ENCODE measurements at places on chromosomes 3 and 15.

GRCh38 chr3:151923901-151924300, 50.5 kb downstream of the SUCNR1 start:
- DNase-seq = no peak

DNA sequence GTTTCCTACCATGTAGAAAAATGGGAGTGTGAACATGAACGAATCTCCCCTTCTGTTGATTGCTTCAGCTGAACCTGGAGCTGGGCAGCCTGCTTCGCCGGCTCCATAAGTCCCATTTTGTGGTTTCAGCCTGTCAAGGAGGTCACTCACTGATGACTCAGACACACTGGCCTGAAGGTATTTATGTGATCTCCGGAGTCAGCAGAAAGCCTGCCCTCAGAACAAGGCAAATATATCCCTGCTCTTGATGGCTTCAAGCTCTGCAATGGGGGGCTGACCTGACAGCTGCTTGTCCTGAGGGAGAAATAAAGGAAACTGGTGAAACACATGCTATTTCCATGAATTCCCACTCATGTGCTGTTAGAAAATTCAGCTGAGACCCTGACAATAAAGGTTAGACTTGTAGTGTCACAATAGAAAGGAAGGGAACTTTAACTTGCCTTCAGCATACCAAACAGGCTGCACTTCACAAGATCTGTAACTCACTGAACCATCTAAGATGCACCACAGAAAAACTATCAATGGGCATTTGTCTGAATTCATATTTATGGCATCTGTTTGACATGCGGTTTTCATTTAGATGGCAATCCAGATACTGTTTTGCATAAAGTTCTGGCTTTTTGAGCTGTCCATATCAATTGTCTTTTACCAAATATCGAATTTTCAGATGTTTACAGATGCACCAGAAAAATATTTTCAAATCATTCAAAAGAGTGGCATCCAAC, 282.0 kb upstream of the VEPH1 start:
- DNase-seq = no peak

GRCh38 chr3:4754180-4755086, 224.8 kb upstream of the BHLHE40 start:
- DNase-seq = no peak

- DNase-seq = no peak
These were observed 67.4 kb downstream of the CBLB start for GRCh38 chr3:105801397-105801796.

DNA sequence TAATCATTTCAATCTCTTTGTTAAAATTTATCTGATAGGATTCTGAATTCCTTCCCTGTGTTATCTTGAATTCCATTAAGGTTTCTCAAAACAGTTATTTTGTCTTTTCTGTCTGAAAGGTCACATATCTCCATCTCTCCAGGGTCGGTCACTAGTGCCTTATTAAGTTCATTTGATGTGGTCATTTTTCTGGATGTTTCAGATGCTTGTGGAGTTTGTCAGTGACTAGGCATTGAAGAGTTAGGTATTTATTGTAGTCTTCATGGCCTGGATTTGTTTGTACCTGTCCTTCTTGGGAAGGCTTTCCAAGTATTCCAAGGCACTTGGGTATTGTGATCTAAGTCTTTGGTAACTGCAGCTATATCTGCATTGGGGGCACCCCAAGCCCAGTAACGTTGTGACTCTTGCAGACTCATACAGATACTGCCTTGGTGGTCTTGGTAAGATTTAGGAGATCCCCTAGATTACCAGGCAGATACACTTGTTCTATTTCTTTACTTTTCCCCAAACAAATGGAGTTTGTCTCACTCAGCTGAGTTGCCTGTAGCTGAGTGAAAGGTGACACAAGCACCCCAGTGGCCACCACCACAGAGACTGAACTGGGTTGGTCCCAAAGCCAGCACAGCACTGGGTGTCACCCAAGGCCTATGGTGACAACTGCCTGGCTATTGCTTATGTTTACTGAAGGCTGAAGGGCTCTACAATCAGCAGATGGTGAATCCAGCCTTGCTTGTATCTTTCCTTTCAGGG, 18.9 kb upstream of the SLC27A2 start:
- no peak for DNase-seq

DNA sequence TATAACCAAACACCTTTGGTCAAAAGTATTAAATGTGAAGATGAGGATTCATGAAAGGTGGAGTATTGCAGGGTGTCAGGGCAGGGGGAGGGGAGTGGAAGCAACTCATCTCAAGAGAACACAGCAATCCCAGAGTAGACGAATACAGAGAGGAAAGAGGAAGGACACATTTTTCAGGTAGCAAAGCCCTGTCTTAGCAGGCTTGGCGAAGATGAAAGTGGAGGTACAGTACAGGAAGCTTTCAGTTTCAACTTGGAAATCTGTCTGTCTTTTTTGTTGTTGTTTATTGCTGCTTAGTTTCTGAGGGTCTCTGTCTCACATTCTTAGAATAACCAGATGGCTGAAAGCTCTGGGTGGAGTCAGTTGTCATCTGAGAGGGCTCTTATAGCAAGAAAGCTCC, 80.8 kb upstream of the GPR149 start:
- DNase-seq = no peak

GRCh38 chr15:47570044-47570443, 147.3 kb upstream of the SEMA6D start:
- DNase-seq = peak; percentile 61

DNA sequence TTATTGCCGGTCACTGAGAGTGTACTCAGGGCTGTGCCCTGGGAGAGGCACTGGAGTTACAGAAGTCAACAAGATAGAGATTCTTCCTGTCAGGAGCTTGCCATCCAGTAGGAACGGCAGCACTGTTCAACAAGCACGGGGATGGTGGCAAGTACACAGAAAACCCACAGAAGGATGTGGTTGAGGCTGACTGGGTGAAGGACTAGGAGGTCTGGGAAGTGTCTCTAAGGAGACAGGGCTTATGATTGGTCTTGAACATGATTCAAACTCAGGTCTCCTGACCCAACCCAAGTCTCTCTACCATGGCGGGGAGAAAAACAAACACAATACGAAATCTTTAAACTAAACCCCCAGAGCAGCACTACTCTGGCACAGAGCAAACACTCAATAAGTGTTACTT, 37.6 kb downstream of the ERICH6 start:
- DNase-seq = no peak

DNA sequence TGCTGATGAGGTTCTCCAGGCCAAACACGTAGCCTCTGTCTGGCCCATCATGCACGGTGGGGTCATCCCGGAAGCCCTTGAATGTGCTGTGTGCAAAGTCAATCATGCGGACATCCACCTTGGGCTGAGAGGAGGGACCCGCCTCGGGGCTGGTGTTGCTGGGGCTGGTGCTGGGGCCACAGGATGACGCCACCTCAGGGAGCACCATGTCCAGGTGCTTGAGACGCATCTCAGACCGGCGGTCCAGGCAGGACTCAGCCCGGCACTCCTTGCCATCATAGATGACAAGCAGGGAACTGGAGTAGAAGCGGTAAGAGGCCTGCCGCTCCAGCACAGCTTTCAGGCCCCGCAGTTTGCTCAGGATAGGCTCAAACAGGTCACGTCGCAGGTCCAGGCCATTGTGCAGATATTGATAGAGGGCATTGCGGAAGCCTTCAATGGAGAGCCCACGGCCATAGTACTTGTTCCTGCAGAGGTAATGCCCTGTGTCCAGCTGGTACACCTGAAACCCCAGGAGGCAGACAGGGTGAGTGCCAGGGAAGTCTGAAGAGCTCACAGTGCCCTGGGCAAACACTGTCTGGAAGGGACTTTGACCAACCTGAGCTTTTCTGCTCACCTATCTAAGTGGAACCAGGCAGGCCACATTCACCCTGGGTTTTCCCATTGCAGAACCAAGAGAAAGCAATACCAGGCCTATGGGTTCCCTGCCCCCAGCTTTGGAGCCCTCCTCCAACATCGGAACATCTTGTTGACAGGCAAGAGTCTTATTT, 3.6 kb upstream of the GMPPB start:
- no peak for DNase-seq

DNA sequence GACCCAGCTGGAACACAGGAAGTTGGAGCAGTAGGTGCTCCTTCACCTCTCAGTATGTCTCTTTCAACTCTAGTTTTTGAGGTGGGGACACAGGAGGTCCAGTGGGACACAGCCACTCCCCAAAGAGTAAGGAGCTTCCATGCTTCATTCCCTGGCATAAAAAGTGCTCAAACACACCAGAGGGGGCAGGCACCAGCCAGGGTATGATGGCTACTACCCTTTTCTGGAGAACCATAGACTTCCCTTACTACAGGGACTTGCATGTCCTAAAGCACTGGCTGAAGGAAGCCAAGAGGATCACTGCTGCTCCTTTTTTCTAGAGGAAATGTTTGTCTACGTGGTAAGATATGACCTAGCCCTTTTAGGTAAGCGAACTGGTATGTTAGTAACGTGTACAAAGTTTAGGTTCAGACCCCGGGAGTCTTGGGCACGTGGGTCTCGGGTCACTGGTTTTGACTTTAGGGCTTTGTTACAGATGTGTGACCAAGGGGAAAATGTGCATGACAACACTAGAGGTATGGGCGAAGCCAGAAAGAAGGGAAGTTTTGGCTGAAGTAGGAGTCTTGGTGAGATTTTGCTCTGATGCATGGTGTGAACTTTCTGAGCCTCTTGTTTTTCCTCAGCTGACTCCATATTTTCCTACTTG, 11.9 kb downstream of the IL17RB start:
- no peak for DNase-seq

DNA sequence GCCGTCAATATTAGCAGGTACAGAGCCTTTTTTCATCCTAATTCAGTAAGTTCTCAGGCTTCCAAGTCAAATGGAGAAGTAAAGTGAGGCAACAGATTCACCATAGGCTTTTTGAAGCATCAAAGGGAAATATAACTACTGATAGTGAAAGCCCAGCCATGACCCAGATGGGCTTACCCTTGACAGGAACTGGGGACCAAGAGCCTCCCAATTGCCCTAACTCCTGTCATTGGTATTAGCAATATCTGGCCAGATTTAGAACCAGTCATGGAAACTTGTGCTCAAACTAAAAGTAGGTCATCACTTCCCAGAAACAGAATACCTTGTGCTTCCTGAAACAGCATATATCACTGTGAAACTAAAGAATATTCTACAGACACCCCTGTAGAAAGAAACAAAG, 33.0 kb downstream of the NME9 start:
- DNase-seq = no peak

GRCh38 chr3:182697345-182697919, 95.9 kb upstream of the ATP11B start:
- no peak for DNase-seq

DNA sequence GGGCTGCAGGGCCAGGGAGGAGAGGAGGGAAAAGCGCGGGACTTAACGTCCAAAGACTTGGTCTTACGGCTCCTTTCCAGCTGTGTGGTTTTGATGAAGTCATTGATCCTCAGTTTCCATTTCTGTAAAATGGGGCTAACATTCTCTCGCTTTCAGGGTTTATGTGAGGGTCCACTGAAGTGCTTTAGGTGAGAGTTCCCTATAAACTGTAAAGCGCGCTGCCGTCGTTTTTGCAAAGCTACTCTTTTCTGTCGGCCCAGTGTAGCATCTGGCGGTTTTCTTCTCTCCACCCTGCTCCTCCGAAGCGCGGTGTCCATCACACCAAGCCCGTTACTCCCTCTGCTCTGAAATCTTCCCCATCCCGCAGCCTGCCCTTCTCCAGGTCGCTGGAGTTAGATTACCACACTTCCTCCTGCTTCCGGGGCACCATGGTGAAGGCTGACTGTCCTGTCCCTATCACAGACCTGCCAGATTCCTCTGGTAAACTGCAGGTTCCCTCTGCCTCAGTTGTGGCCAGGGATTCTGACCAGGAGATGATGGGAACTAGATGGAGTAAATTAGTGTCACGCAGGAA, 702 bp upstream of the DNAJC17 start:
- no peak for DNase-seq

GRCh38 chr3:30073622-30074021, 532.8 kb upstream of the TGFBR2 start:
- DNase-seq = peak; percentile 19

DNA sequence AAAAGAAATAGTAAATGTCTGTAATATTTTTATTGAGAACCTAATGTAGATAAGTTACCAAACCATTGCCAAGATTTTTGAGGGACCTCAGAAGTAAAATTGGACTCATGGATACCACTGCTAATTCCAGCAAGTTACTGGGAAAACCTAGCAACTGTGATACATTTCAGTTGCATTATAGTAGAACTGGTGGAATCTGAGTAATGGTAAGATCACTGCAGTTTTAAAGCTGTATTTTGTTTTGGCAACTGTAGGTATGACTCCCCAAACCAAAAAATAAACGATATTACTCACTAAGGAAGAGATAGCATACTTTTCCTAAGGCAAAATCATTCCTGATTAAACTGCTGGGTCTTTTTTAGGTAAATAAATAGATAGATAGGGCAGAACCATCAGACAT, 54.0 kb downstream of the ARMC8 start:
- no peak for DNase-seq

- DNase-seq = no peak
These were observed 565 bp upstream of the ZNF621 start for GRCh38 chr3:40524222-40524567.

DNA sequence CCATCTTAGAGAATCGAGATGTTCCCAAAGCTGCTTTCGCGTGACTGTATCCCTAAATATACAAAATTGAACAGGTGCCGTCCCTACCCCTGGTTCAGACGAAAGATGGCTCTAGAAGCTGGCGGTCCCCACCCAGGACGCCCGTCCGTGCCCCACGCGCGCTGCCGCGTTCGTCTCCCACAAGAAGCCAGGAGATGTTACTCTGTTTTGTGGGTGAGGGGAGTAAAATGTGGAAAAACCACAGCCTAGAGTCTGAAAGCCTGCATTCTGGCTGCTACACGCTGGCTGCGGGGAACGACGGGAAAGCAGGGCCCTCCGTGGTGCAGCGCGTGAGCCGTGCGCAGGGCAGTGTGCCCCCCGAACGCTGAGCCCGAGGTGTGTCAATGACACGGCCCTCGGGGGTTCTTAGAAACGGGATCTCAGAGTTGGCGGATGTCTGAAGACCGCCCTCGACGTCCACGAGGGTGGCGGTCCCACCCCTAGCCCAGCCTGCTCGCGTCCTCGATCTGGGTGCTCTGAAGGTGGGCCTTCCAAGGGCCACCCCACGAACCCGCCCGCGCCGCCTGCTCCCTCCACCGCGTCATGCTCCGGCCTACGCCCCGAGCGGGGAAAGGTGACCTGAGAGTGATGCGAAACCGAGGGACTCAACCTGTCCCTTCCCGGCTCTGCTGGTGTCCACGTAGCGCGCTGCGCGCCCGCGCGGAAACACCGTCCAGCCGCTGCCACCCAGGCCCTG, 95.6 kb downstream of the OCA2 start:
- DNase-seq = no peak

- DNase-seq = no peak
These were observed 443.4 kb upstream of the CDIN1 start for GRCh38 chr15:36136049-36136448.

GRCh38 chr3:189056646-189057335, 115.0 kb upstream of the TPRG1 start:
- no peak for DNase-seq

- no peak for DNase-seq
These were observed 15.7 kb upstream of the RBP1 start for GRCh38 chr3:139555249-139555648.

- no peak for DNase-seq
These were observed 84.1 kb downstream of the PIK3R4 start for GRCh38 chr3:130662501-130662996.

GRCh38 chr3:171168086-171168485, 141.6 kb upstream of the SLC2A2 start:
- no peak for DNase-seq

GRCh38 chr3:140164922-140165590, 230.1 kb downstream of the CLSTN2 start:
- no peak for DNase-seq

GRCh38 chr3:182524711-182525401, 268.4 kb upstream of the ATP11B start:
- no peak for DNase-seq

All from left colon (tissue), 2 donors.